Astrocyte (in vitro differentiated cells and primary cell): ENCODE measurements at places on chromosomes 6 and 20.
A peak's percentile ranks its signal among the peaks of the same experiment; 100 is the strongest.

DNA sequence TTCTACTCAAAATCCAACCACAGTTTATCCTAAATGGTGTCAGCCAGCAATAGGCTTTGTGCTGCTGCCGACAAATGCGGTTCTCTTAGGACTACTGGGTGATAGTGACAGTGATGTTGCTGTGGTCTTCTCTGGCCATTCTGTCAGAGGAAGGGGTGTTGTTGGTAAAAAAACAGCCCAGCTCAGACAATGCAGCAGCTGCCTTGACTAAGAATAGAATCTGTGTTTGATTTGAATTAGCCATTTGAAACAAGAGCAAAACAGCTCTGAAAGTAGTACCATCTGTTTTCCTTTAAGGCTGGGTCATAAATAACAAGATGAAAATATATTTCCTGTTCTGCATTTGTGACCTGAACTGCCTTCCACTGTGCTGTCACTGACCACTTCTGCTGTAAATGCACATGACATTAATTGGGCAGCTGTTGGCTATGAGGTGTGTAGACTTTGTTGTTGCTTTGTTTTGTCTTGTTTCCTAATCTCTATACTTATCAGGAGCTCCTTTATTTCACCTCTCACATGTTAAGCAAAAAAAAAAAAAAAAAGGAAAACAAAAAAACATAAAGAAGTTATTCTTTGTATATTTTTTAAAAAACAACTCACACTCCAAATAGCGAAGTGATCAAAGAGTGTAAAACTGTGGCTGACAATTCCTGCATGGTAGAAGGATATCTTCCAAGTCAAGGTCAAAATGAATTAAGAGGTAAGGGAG, 497.8 kb upstream of the ARID1B start:
- DNase-seq: no peak
- H3K4me3 ChIP-seq: no peak overlapping the region
- H3K36me3 ChIP-seq: no peaks in the 10 kb centered on the region
- no peaks in the 10 kb centered on the region for H3K4me1 ChIP-seq

DNA sequence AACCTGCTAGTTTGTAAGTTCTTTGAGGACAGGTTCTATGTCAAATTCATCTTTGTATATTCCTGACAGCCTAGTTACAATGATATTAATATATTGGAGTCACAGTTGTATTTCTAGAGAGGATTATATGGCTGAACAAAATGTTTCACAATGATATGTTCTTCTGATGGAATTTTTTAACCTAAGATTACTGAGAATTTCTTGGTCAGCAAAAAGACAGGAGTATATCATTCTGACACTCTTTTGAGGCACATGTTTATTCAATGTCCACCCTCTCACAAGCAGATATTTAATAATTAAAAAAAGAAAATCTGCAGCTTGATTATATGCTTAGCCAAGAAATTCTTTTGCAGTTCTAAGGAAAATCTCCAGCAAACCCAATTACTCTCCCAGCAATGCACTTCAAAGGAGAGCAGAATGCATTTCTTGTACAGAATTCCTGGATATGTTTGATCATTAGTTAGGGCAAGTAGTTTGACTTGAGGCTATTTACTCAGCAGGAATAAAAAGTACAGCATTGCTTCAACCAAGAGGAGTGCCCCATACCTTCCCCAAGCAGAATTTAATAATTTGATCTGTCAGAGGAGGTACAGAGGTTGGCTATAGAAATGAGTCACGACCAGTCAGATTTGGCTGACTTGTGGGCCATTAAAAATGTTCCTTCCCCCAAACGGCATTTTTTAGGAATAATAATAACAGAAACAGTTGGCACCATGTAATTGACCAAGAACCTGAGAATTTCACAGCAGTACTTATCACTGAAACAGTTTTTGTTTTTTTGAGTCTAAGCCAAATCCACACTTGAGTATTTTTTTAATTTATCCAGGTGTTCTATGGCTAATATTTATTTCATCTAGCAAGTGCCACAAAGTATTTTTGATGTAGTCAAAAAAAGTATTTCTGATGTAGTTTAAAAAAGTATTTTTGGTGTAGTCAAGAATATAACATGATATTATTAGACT, 508.1 kb upstream of the FLRT3 start:
- no peak for DNase-seq
- no peaks in the 10 kb centered on the region for H3K4me1 ChIP-seq
- H3K27me3 ChIP-seq: no peaks in the 10 kb centered on the region

DNA sequence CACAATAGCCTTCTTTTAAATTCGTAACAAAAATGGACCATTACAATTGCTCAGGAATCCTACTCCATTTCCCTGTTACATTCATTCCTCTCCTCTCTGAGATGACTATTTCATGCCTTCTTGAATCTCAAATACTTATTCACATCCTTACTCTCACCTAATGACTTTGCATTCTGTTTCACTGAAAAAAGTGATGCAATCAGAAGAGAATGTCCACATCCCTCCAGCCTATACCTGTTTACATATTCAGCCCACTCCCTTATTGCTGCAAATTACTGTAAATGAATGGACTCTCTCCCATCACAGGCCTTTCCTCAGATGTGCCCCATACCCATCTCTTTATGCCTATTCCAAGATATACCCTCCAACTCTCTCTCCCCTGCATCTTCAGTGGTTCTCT, 8.6 kb downstream of the TAAR1 start:
- H3K4me1 ChIP-seq: no peaks in the 10 kb centered on the region
- no peak overlapping the region for H3K4me3 ChIP-seq
- no peak for DNase-seq
- no peaks in the 10 kb centered on the region for H3K36me3 ChIP-seq
- no peak overlapping the region for H3K27ac ChIP-seq

DNA sequence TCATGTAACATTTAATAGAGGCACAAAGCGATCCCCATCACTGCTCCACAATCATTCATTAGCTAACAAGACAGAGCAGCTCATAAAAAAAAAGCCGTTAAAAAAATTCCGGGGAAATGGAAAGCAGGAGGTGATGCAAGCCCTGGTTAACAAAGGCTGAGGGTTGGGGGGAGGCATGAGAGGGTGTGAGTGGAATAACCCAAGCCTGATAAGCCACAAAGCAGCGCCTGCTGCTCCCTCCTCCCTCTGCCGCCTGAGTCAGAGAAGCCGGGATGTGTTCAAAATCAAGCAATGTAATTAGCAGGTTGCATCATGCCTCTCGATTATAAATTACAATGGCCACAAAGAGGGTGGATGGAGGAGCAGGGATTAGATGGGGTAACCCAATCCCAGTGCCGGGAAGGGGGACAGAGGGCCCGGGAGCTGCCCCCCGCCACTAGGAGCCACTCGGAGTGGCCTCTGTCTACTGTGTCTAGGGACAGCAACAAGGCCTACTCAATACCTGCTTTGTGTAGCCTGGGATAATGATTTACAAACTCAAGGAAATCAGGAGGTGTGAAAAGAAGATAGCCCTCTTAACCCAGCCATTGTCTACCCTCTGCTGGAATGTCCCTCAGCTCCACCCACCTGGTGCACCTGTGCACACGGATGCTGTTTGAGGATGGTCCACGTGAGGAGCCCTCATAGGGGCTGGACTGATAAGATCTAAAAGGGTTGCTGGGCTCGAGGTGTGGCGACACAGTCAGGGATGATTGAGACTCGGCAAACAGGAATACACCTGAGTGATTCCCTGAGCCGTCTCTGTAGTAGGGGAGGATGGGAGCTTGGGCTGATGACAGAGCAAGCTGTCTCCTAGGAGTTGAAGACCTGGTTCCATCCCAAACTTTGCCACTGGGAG, 156.9 kb downstream of the VEGFA start:
- peaks cover 26% of the 10 kb centered on the region for H3K4me1 ChIP-seq
- no peaks in the 10 kb centered on the region for H3K36me3 ChIP-seq
- H3K27me3 ChIP-seq: no peaks in the 10 kb centered on the region
- no peak overlapping the region for H3K4me3 ChIP-seq
- peak; percentile 90 for DNase-seq

DNA sequence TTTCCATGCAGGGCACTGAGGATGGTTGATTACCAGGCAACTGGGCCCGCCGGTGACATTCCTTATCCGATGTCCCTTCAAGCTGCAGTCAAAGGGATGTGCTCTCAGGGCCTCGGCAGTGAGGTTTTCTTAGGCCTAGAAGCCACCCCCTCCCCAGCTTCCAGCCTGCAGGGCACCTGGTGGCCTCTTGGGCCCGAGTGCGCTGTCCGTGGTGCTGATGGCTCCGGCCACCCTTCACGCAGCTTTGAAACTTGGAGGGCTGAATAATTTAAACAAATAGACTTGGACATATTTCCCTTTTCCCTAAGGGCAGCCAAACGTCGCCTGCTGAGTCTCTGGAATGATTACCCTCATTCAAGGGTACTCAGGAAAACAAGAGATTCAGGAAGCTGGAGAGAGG, 8.9 kb upstream of the MLN start:
- H3K27me3 ChIP-seq: peaks cover 36% of the 10 kb centered on the region
- H3K36me3 ChIP-seq: no peaks in the 10 kb centered on the region
- no peak overlapping the region for H3K4me3 ChIP-seq
- no peaks in the 10 kb centered on the region for H3K4me1 ChIP-seq
- peak; percentile 23 for DNase-seq
- no peak overlapping the region for H3K27ac ChIP-seq

DNA sequence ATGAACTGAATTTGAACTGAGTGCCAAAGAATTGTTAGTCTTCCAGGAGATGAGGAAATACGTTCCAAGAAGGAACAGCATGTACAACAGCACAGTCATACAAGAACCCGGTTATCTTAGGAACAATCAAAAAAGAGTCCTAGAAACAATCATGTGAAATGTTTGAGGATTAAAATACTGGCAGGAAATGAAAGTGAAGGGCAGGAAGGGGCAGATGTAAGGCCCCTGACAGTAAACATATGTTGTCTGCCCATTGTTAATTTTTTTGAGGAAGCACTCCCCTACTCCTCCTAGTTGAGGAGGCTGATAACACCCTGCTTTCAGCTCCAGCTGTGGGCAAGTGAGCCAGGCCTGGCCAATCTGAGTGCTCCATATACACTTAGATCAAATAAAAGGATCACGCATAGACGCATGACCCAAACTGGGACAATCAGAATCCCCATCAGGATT, 220.9 kb downstream of the HACE1 start:
- DNase-seq: no peak
- no peak overlapping the region for H3K4me3 ChIP-seq
- no peak overlapping the region for H3K27ac ChIP-seq
- H3K36me3 ChIP-seq: no peaks in the 10 kb centered on the region
- no peaks in the 10 kb centered on the region for H3K4me1 ChIP-seq

DNA sequence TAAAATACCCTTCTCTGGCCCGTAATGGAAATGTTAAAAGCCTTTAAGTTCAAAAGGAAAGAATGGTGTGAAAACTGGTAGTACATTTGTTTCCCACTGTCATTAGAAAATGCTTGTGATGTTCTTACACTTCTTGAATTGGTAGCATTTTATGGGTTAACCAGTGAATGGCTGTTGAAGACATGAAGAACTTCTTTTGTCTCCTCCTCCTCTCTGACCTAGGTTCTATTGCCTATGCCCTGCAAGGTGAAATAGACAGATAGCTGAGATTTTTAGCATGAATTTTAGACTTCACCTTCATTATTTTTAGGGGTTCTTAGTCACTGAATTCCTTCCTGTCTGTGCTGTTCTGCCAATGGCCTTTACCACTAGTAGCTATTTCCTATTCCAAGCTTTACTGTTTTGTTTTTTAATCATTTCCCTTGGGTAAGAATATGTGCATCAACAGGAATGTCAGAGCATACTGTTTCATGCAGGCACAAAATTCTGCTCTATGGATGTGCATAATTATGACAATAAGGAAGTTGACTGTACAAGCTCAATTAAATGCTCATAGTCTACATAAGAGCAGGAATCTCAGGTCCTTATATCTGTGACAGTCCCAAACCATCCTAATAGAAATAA, 4.9 kb downstream of the TNFAIP3 start:
- H3K4me1 ChIP-seq: peaks cover 31% of the 10 kb centered on the region
- peak overlapping the region; percentile 15 for H3K4me3 ChIP-seq
- no peak for DNase-seq
- H3K27ac ChIP-seq: peak overlapping the region; percentile 12

GRCh38 chr20:22248051-22248667, 336.2 kb downstream of the FOXA2 start:
- no peaks in the 10 kb centered on the region for H3K27me3 ChIP-seq
- DNase-seq: no peak
- no peak overlapping the region for H3K4me3 ChIP-seq
- no peaks in the 10 kb centered on the region for H3K4me1 ChIP-seq
- H3K36me3 ChIP-seq: no peaks in the 10 kb centered on the region
- no peak overlapping the region for H3K27ac ChIP-seq

DNA sequence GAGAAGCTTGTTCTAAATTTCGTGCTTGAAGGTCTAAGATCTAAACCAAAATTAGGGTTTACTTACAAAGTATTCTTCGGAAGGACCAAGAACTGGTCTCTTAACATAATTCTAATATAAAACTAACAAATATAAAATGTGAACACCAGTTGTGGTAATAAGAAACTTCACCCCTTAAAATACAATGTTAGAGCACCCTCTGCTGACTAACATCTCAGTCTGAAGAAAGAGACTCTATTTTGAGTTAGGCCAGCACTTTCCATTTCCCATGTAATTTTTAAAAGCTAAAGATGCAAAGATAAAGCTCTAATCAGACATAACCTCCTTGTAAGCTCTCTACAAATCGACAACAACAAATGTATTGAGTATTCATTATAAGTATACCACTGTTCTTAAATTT, 24.6 kb downstream of the ATG5 start:
- H3K4me1 ChIP-seq: no peaks in the 10 kb centered on the region
- H3K36me3 ChIP-seq: no peaks in the 10 kb centered on the region
- peak; percentile 44 for DNase-seq
- H3K27me3 ChIP-seq: no peaks in the 10 kb centered on the region
- H3K4me3 ChIP-seq: no peak overlapping the region

DNA sequence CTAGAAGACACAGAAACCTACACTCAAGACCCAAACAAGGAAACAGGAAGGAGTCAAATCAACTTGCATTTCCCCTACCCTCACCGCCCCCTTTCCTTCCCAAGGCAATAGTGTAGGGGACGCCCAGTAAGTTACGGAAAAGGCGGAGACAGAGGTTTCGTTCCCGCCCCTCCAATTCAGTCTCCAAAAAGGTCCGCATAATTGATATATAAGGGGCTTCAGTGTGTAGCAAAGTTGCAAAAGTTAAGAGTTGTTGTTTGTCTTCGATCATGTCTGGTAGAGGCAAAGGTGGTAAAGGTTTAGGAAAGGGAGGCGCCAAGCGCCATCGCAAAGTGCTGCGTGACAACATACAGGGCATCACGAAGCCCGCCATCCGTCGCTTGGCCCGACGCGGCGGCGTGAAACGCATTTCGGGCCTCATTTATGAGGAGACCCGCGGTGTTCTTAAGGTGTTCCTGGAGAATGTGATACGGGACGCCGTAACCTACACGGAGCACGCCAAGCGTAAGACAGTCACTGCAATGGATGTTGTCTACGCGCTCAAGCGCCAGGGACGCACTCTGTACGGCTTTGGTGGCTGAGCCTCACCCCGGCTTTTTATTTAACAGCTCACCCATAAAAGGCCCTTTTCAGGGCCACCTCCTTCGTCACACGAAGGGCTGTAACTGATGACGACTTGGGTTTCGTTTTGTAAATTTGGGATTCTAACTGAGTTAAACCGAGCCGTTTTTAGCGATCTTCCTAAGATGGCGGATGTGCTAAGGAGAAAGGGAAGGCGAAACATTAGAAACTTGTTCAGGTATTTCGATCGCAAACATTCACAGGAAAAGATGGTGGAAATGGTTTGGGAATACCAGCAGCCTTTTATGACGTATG, 124.6 kb upstream of the BTN3A2 start:
- peak; percentile 79 for DNase-seq
- peak overlapping the region; percentile 73 for H3K4me3 ChIP-seq
- H3K27ac ChIP-seq: peak overlapping the region; percentile 90
- no peaks in the 10 kb centered on the region for H3K4me1 ChIP-seq
- H3K27me3 ChIP-seq: no peaks in the 10 kb centered on the region
